ENCODE measurements at places on chromosomes 2 and 18.

GRCh38 chr18:48989304-48990303 is 38.8 kb upstream of the SMAD7 start:
- no peak for DNase-seq

GRCh38 chr18:61076986-61077385 is 256.2 kb upstream of the CDH20 start:
- DNase-seq: no peak

- DNase-seq: no peak
Measured at GRCh38 chr2:172436889-172437288, 9.5 kb downstream of the ITGA6 start.

GRCh38 chr2:118118479-118118878 is 30.2 kb downstream of the INSIG2 start:
- no peak for DNase-seq

GRCh38 chr2:11077411-11077810 is 77.9 kb upstream of the SLC66A3 start:
- no peak for DNase-seq

GRCh38 chr2:187922846-187923245 is 368.6 kb upstream of the TFPI start:
- DNase-seq: peak; percentile 39

DNA sequence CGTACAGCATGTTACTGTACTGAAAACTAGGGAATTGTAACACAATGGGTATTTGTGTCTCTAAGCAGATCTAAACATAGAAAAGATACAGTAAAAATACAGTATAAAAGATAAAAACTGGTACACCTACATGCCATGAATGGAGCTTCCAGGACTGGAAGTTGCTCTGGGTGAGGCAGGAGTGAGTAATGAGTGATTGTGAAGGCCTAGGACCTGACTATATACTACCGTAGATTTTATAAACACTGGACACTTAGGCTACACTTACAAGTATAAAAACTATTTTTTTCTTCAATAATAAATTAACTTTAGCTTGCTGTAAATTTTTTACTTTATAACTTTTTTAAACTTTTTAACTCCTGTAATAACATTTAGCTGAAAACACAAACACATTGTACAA is 324.4 kb upstream of the TNP1 start:
- no peak for DNase-seq

DNA sequence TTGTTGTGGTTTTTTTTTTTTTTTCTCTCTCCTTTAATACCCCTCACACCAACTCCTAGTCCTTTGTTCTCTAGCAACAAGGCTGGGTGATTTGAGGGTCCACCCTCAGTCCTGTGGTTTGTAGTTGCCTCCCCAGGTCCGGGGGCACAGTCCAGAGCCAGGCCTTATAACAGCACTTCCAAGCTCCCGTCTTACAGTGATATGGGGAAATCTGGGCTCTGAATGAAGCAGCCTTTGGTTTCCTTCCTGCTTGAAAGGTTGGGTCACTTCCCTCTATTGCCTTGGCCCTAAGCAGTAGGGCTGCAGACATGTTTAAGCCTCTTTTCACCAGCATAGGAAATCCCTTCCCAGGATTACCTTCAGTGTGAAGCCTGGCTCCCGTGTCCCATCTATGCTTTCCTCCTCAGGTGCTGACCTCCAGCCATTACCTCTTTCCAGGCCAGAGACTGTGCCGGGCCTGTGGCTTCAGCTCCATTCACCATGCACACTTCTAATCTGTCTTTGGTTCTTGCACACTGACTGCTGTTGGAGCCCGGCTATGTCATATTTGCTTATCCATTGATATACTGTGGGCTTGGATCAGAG is 21.2 kb upstream of the NTSR2 start:
- no peak for DNase-seq

- no peak for DNase-seq
Measured at GRCh38 chr2:152465541-152465940, 130.6 kb downstream of the FMNL2 start.

- DNase-seq: no peak
Measured at GRCh38 chr2:112880091-112880531, 30.9 kb upstream of the IL37 start.

- DNase-seq: no peak
Measured at GRCh38 chr2:191215230-191215629, 30.0 kb upstream of the MYO1B start.

DNA sequence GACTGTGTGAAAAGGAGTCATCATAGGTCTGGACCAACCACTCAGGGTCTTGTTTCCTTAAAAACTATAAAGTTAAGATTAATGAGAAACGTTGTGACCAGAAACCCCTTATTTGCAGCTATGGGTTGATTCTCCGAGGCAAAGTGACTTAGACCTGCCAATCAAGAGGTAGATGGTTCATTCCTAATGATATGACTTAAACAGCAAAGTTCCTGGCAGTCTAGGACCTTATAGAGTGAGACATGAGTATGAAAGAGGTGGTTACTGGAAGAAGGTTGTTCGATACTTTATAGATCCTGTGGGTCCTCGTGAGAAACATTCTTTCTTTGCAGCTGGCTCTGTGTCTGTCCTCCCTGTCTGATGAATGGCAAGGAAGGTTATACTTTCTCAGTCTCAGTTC is 8.0 kb downstream of the SFXN5 start:
- no peak for DNase-seq

GRCh38 chr2:46461709-46462171 is 17.6 kb upstream of the TMEM247 start:
- DNase-seq: no peak

DNA sequence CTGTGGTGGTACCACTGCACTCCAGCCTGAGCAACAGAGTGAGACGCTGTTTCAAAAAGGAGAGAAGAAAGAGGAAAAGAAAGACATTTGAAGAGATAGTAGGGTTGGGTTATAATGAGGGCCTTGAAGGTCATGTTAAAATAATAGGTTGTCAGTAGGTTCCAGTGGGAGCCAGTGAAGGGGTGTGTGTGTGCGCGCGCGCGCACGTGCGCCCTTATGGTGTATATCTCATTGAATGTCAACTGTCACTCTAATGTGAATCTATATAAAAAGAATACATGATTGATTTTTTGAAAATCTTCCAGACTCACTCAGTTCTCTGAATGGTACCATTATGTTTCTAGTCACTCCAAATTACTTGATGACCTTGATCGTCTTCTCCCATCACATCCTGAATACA is 9.1 kb downstream of the ZCCHC2 start:
- no peak for DNase-seq

DNA sequence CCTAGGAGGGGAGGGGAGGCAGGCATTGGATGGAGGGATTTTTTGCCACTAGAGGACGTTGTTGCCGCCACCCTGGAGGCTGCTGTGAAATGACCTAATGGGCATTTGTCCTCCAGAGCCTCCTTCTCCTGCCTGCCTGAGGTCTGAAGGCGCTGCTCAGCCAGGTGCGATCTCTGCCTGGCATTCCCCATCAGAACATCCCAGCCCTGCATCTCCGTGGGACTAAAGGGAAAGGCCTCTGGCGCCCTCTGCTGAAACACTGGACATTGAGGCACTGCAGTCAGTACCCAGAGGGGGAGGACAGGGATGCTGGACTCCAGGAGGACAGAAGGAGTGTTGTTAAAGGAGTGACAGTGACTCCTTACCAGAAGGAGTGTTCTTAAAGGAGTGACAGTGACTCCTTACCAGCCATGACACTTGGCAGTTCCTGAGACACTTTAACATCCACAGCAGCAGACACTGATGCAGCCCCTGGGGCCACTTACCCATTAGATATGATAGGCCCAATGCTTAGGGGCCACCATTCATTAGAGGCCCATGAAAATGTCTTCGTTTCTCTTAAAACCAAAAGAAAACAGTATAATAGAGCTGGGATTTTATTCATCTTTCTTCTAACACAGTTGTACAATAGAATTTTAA is 17.0 kb downstream of the THNSL2 start:
- no peak for DNase-seq

- DNase-seq: peak; percentile 13
Measured at GRCh38 chr2:172080641-172081220, 4.6 kb upstream of the DLX1 start.

GRCh38 chr2:40403233-40403836 is 48.6 kb downstream of the SLC8A1 start:
- DNase-seq: no peak

DNA sequence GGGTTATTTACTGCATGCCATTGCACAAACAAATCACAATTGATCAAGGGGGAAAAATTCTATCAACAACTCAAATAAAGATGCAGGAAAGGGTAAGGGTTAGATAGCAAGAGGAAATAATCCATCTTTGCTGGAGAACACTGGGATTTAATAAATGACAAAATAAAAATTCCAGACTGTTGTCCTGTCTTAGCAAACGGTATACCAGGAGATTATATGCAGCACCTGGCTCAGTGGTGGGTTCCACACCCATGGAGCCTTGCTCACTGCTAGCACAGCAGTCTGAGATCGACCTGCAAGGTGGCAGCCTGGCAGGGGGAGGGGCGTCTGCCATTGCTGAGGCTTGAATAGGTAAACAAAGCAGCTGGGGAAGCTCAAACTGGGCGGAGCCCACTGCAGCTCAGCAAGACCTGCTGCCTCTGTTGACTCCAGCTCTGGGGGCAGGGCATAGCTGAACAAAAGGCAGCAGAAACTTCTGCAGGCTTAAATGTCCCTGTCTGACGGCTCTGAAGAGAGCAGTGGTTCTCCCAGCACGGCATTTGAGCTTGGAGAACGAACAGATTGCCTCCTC is 296.5 kb upstream of the THSD7B start:
- DNase-seq: no peak

DNA sequence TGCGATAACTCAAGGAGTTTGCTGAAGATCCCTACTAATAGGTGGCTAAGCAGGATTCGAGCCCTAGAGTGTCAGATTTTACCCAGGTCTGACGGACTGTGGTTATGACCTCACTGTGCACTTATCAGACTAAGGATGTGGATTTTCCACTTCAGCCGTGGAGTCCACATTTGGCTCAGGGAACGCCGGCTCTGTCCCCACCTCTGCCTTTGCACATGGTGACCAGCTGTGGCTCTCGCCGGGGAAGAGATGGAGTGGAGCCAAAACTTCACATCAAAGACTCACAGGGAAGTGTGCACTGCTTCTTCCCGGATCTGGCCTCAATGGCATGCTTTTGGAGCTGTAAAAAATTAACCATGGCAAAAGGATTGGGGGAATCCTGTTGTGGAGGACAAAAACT is 249.3 kb upstream of the APCDD1 start:
- DNase-seq: no peak

GRCh38 chr2:94977826-94978225 is 47.7 kb upstream of the MAL start:
- DNase-seq: no peak

- no peak for DNase-seq
Measured at GRCh38 chr2:96157649-96158553, 12.7 kb upstream of the DUSP2 start.

- no peak for DNase-seq
Measured at GRCh38 chr2:72893594-72894319, 6.5 kb downstream of the SPR start.

DNA sequence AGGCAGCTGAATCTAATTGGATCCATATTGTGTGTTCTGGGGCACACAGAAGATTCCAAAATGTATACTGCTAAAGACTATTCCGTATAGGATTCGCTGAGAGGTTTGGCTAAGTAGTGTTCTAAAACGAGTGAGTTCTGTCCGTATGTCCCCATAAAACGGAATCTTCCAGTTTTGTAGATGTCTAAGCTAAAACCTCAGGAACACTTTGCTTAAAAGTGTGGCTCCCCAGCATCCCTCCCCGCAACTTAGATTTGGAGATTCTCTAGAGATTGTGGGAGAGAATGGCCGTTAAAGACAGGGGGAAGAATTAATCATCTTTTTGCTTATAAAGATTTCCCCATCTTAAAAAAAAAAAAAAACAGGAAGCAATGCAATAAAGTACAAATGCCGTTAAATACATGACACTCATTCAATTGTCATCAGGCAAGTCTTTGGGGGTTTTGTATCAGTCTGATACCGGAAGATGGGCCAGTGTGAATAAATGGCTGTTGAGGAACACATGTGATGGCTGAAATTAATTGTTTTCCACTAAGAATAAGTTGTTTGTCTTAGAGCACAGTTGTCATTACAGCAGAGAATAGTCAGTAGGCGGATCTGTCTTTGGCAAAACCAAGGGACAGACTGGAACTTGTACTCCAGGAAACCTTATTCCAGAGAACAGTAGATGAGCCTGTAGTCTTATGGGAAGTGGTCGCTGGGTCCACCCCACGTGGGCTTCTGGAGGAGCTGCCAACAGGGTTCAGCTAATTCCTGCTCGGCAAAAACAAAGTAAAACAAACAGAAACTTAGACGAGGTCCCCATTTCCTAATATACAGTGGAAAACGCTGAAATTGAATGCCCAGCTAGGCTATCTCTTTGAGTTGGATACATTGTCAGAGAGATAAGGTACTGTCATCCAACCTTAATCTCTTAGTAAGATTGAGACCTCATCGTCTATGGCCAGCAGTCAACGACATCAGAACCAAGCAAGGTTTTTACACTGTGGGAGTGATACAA is 1.7 kb downstream of the EMILIN2 start:
- DNase-seq: no peak

GRCh38 chr2:9331704-9332103 is 91.6 kb downstream of the ITGB1BP1 start:
- no peak for DNase-seq

DNA sequence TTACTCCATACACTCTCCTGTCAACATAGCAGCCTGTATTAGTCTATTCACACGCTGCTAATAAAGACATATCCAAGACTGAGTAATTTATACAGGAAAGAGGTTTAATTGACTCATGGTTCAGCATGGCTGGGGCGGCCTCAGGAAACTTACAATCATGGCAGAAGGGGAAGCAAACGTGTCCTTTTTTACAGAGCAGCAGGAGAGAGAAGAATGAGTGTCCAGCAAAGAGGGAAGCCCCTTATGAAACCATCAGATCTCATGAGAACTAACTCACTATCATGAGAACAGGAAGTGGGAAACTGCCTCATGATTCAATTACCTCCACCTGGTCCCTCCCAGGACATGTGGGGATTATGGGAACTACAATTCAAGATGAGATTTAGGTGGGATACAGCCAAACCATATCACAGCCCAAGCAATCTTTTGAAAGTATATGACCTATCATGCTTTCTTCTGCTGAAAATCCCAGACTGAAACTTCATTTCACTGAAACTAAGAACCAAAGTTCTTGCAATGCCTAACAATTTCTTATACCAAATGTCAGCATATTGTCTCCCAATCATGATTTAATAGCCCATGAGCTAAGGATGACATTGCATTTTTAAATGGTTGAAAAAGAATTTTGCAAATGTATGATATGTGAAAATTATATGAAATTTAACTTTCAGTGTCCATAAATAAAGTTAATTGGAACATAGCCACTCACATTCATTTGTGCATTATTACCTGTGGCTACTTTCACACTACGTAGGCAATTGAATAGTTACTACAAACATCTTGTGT is 686.8 kb upstream of the ZEB2 start:
- no peak for DNase-seq

DNA sequence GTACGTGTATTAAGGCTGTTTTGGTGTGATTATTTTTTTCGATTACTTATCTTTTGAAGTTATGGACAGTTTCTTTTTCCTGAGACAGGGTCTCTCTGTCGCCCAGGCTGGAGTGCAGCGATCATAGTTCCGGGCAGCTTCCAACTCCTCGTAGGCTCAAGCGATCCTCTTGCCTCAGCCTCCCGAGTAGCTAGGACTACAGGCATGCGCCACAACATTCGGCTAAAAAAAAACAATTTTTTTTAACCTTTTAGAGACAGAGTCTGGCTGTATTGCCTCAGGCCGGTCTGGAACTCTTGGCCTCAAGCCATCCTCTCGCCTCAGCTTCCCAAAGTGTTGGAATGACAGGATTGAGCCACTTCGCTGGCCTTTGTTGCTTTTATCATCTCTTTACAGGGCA is 945 bp downstream of the HAT1 start:
- DNase-seq: no peak
